A549 treated with RU486 at 1 μM for 4 hours (cell line): ENCODE measurements at places on chromosomes 5 and 9. TPM values are rescaled to one million over a fixed set of nuclear protein-coding genes. Genes with fewer than 3 reads are reported as not detected.

The IFNA8 gene
- not detected in 5 replicates for total RNA-seq

The S1PR3 gene
- total RNA-seq, result 29.1 to 42.3 TPM (median 38.0 TPM) in 5 replicates

The MEIKIN gene
- total RNA-seq, result not detected in 5 replicates

The CARD9 gene
- total RNA-seq, result 0.42 to 1.9 TPM (median 0.95 TPM) in 5 replicates

The PLAC8L1 gene
- total RNA-seq, result 0.29 TPM in 1 of 5 replicates, not detected in the others

The SLC1A3 gene
- total RNA-seq, result not detected in 5 replicates

The PPP2R2B gene
- total RNA-seq, result 0.07 to 0.37 TPM (median 0.12 TPM) in 5 replicates

The MAML1 gene
- total RNA-seq, result 15.9 to 21.2 TPM (median 19.2 TPM) in 5 replicates

The ORM2 gene
- total RNA-seq, result not detected in 5 replicates

The LCN1 gene
- total RNA-seq, result not detected in 5 replicates

The CCDC112 gene
- total RNA-seq, result 3.4 to 12.5 TPM (median 7.6 TPM) in 5 replicates

The GDF9 gene
- 0.09 to 0.24 TPM (median 0.18 TPM) in 5 replicates for total RNA-seq

The FEM1C gene
- 2.9 to 7.5 TPM (median 7.0 TPM) in 5 replicates for total RNA-seq

The CDH12 gene
- not detected in 5 replicates for total RNA-seq

The TRIM7 gene
- total RNA-seq, result 29.4 to 45.2 TPM (median 39.9 TPM) in 5 replicates

The SPINK6 gene
- 0.31 to 0.52 TPM (median 0.37 TPM) in 4 of 5 replicates, not detected in the other for total RNA-seq

The CDKN2A gene
- not detected in 5 replicates for total RNA-seq
